ENCODE measurements at places on chromosomes 5 and 9.

DNA sequence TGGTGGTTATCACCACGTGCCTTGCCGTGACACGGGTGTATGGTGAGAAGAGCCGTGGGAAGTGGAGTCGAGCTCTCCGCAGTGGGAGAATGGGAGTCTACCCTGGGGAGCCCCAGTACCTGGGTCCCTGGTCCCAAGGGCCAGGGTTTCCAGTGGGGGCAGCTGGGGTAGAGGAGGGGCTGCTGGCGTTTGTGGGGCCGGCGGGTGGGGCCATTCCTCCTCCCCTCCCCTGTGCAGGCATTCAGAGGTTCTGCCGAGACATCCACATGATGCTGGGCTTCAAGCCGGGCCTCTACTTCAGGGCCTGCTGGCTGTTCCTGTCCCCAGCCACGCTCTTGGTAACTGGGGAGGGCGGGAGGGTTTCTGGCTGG is 14.7 kb downstream of the SLC6A7 start:
- no peak for DNase-seq

DNA sequence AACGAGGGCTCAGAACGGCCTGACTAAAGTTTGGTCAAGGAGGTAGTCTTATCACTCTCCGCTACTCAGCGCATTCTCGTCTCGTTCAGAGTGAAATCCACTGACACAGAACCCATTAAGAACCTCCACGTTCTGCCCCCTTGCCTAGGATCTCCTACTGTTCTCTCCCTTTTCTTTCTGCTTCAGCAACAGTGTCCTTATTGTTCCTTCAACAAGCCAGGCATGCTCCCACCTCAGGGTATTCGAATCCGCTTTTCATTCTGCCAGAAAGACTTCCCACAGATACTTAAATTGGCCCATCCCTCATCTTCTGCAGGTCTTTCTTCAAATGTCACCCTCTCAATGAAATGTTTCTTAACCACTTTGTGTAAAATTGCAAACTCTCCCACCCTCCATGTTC is 4.3 kb upstream of the ZNF354C start:
- no peak for DNase-seq

GRCh38 chr9:2568689-2569088 is 52.9 kb upstream of the VLDLR start:
- DNase-seq = no peak

- no peak for DNase-seq
Observed at GRCh38 chr5:96235008-96235910, 197.8 kb downstream of the PCSK1 start.

DNA sequence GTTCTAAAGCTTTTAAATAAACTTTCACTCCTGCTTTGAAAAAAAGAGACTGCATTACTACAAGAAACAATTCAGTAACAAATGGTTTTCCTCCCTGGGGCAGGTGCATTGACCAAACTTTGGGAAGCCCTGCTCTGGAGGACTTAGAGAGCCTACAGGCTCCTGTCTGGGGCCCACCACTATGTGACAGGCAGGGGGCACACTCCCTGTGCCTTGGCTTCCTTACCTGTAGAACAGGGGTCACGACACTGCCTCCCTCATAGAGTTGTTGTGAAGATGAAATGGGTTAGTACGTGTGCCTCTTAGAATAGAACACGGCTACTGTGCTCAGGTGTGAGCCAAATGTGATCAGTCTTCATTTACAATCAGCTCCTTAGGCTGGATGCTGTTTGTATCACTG is 130.1 kb downstream of the GPBP1 start:
- DNase-seq = no peak

GRCh38 chr5:71810023-71810422 is 90.9 kb downstream of the CARTPT start:
- DNase-seq = no peak

GRCh38 chr5:144072518-144072927 is 97.9 kb downstream of the YIPF5 start:
- no peak for DNase-seq

GRCh38 chr5:167064198-167064776 is 1227.2 kb upstream of the WWC1 start:
- DNase-seq = no peak

GRCh38 chr5:128765448-128766061 is 199.7 kb upstream of the SLC27A6 start:
- no peak for DNase-seq

- no peak for DNase-seq
Observed at GRCh38 chr5:54705994-54706653, 188.6 kb downstream of the SNX18 start.

DNA sequence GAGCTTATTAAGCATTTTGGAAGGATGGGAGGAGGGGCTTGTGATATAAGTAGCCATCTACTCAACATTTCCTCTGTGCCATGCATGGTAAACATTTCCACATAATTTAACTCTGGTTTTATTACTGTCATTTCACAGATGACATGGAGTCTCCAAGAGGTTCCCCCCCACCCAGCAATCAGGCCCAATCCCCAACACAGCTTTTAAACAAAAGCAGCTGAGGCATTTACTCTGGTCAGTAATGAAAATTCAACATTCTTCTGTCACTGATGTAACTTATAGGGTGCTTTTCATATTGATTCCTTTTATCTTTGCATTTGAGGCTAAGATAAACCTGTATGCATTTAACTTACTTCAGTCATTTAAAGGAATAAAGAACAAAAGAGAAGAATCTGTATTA is 128.1 kb downstream of the COL23A1 start:
- no peak for DNase-seq

GRCh38 chr5:168773226-168773625 is 194.1 kb upstream of the PANK3 start:
- peak; percentile 85 for DNase-seq

DNA sequence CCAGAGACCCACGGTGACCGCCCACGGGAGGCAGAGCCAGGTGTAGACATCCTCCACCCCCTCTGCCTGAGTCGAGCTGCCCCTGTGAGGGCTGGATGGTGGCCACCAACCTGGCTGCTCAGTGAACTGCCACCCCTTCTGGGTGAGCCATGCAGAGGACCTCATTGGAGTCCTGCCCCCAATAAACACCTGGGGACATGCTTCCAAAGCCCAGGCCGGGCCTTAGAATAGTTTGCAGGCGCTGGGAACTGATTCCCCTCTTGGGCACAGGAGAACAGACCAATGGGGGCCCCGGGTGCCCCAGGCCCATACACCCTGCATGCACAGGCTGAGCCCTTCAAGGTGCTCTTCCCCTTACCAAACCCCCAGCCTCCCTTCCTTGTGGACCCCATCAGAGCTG is 38.1 kb upstream of the GFPT2 start:
- DNase-seq = no peak

Data from NCI-H345 (cell line).